ENCODE measurements at places on chromosomes 16 and 17.

DNA sequence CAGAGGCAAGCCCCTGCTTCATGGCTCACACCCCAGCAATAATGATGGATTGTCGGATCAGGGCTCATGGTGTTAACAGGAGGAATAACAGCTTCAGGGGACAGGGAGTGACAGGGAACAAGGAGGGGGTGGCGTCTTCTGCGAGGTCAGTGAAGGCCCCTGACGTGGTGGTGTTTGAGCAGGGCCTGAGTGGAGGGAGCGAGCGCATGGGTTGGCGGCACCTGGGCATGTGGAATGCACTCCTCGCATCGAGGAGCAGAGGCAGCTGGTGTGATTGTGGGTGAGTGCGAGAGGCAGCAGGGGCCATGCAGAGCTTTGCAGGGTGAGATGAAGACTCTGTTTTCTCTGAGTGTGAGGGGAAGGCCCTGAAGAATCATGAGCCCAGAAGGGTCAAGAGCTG is 33.3 kb downstream of the CLUAP1 start:
- DNase-seq: no peak

DNA sequence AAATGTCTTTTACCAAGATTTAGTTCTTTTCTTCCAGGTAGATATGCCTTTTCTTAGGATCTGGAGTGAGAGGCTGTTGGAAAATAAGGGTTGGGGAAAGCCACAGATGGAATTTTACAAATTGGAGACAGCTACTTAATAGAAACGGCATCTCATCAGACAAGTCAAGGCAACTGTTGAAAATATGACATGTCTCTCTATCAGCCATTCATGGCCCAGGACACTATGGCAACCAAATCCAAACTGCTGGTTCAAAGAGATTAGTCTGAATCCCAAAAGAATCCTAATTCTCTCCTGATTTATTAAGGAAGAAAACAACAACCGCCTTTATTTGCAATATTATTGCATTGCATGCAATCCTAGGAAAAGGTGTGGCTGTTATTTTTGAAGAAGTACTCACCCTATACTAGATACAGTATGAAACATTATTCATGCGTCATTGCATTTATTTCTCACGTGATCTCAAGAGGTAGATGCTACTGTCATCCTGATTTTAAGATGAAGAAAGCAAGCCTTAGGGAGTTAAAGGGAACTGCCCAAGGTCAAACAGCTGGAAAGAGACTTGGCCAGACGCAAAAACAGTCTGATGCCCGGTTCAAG is 12.6 kb upstream of the CEP20 start:
- DNase-seq: no peak

- DNase-seq: no peak
Observed at GRCh38 chr17:68840073-68840472, 115.1 kb downstream of the ABCA8 start.

DNA sequence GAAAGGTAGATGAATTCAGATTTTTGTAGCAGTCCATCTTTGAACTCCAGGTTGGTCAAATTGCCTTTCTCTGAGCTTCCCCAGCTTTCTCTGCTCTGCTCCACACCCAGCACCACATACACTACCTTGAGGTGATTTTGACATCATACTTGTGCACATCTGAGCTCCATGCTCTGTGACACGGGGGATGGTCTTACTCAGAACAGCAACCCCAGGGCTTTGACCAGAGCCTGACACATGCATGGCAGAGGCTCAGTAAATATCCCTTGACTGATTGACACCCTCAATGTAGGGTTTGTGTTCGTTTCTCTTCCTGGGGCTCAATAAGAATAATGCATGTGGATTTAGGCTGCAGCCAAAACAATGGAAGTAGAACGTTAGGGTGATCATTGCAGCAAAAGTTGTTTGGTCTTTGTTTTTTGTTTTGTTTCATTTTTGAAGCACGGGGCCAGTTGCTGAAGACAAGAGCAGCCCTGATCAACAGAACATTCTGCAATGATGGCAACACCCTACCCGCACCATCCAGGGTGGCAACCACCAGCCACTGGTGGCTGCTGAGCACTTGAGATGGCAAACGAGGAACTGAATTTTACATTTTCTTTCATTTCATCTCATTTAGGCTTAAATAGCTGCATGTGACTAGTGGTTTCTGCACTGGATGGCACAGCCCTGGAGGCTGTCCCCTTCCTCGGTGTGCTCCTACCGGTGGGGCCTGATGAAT is 224.8 kb upstream of the TNRC6C start:
- no peak for DNase-seq

DNA sequence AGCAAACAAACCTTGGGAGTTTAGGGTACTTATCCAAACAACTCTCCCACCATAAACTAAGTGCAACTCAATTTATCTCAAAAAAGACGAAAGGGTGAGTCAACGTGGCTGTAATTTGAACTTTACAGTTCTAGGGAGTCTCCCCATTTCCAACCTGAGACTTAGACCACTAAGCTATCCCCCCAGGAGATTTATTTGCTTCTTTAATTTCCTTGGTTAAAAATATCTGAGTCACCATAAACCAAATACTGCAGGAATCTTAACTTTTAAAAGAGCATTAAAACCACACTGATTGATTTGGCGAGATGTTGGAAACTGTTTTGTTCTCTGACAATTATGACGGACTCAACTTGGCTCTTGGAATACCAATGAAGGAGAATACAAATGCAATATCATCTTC is 299.3 kb upstream of the SOX9 start:
- DNase-seq: no peak

DNA sequence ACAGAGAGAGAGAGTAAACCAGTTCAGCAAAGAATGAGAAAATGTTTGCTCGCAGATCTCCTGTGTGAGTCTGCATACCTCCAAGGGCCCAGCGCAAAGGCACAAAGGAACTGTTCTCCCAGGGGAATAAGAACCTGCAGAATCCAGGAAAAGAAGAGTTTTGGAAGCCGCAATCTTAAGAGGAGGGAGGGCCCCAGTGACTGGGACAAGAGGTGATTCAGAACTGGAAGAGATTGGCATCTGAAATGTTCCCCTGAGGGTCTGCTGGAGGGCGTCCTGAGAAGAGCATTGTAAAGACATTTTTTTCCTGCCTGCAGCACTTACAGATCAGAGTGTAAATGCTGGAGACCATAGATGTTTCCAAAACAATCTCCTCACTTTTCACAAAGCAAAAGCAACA is 6.1 kb downstream of the ATMIN start:
- no peak for DNase-seq

DNA sequence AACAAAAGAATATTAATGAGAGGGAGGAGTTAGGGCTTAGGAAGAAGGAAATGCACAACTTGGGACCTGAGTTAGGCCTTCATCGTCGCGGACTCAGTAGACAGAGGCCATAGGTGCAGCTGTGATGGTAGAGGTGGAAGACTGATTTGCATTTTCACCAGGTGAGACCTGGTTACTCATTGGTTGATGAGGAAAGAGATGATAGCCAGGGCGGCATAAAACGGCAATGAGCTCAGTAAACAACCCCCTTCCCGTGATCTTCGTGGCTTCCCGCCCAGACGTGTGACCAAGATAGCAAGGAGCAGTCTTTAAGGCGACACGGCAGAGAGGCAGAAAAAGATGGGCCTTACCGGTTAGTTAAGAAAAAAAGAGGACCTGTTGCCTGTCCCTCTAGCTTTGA is at the start of gene TMC5:
TSS of gene TMC5 (plus strand) at position 244 of the 400 bp plus-strand sequence. CDS start 22,156 bp downstream, outside the sequence.
- DNase-seq: no peak

- DNase-seq: no peak
Observed at GRCh38 chr16:68991075-68991474, 114.4 kb upstream of the HAS3 start.

- DNase-seq: no peak
Observed at GRCh38 chr17:80780381-80781198, 211.1 kb upstream of the CHMP6 start.

GRCh38 chr16:3202903-3203539 is 15.0 kb downstream of the OR1F1 start:
- DNase-seq: no peak

- no peak for DNase-seq
Observed at GRCh38 chr16:10040136-10041080, 141.8 kb downstream of the GRIN2A start.

- no peak for DNase-seq
Observed at GRCh38 chr16:23374721-23375510, 72.8 kb downstream of the SCNN1B start.

DNA sequence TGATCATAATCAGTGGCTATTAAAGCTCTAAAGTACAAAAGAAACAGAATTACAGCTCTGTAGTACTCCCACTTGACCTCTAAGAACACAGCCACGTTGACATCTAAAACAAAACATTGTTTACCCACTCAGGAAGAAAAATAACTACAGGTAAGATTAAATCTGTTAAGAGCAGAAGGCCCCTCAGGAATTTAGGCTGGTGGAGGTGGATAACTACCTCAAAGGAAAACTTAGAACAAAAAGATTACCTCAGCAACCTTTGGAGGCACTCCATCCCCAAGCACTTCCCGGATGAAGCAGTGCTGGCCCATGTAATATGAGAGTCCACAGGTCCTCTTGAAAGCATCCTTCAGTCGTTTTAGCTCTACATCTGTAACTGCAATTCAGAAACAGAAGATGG is 46.7 kb downstream of the USP32 start:
- no peak for DNase-seq

DNA sequence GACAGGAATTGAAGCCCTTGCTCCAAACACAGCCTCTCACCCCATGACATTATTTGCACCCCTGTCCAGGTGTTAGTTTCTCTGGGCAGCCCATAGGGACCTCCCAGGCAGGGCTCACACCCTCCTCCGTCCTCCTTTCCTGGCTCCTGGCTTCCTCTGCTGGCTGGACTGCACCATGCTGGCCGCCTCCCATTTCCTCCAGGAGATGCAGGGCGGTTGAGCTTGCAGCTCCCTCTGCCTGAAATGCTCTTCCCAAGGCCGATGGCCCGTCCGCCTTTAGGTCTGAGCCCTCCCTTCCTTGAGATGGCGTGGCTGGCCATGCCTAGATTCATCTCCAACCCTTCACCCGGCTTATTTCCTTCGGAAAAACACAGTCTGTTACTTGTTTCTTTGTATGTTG is 334.8 kb downstream of the SNX29 start:
- DNase-seq: no peak

DNA sequence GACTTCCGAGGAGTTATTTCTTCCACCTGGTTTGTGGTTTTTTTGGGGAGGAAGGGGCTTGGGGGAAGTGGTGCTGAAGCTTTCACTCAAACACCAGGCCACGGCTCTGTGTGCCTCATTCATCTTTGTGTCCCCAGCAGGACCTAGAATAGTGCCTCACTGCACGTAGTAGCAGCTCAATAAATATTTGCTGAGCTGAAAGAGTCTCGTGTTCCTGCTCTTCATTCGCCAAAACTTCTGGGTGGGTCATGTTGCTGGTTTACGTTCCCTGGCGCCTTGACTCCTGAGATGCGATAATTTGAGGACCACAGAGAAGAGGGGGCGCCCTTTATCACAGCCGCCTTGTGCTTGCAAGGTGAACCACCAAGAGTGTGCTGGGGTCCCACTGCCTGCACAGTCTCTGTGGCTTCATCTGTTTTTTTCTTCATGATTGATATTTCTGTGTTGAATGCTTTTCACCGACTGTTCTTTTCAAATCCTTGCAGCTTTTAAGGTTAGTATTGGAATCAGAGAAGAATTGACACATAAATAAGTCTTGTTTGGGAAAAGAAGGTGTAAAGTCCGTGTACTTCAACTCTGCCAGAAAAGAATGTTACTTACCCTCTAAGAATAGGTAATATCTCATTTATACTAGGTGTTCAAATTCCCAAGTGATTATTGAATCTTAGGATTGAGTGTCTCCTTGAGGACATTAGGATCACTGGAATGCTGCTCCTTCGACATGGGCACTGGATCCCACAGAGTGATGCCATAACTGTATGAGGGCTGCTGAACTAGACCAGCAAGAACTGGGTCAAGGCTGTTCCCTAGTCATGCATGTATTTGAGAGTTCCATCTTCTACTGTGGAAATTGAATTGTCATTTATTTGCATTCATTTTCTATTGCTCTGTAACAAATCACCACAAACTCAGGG is 92.7 kb upstream of the CLEC18A start:
- no peak for DNase-seq

- no peak for DNase-seq
Observed at GRCh38 chr17:2745317-2746037, 4.0 kb downstream of the CCDC92B start.

DNA sequence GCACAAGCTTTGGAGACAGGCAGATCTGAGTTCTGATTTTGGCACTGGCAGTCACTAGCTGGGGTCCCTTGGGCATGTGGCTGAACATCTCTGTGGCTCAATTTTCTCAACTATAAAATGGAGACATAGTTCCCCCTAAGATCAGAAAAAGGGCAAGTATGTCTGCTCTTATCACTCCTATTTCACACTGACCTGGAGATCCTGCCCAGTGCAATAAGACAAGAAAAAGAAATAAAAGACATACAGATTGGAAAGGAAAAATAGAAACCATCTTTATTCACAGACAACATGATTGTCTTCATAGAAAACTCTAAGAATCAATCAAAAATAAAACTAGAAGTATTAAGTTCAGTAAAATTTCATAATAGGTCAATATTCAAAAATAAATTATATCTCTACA is 56.0 kb upstream of the LHX1 start:
- no peak for DNase-seq

DNA sequence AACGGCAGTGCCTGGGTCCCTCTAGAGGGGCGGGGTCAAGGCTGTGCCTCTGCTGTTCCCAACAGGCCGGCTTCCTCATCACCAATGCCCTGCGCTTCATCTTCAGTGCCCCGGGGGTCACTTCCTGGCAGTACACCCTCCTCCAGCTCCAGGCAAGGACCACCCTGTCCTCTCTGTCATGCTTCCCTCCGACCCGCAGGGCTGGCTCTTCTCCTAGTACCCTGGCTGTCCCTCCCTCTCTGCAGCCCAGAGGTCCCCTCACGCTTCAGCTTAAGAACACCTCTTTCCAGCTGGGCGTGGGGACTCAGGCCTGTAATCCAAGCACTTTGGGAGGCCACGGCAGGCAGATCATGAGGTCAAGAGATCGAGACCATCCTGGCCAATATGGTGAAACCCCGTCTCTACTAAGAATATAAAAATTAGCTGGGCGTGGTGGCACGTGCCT is 25.8 kb downstream of the CASKIN2 start:
- DNase-seq: no peak

GRCh38 chr17:2750721-2751120 is 1.3 kb upstream of the CCDC92B start:
- DNase-seq: no peak

DNA sequence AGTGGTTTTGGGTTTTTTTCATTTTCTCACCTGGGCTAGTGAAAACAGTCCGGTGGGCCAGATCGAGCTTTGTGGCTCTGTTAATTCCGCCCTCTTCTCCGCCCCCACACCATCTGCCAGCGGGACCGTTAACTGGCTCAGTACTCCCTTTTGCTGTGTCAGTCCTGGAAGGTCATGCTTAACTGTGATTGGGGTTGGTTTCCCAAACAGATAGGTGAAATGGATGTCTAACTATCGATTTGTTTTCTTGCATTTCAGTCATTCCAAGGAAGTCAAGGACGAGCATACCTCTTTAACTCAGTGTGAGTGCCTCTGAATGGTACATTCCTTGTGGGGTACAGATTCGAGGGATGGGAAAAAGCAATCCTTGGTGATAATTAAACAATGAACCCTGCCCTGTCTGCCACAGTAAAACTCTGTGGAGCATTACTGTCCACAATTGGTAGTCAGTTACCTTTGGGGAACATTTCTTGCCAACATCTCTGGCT is 56.7 kb downstream of the YPEL2 start:
- no peak for DNase-seq
